Left colon (tissue), 2 donors: ENCODE measurements at places on chromosomes 13 and 19.
A peak's percentile ranks its signal among the peaks of the same experiment; 100 is the strongest.

DNA sequence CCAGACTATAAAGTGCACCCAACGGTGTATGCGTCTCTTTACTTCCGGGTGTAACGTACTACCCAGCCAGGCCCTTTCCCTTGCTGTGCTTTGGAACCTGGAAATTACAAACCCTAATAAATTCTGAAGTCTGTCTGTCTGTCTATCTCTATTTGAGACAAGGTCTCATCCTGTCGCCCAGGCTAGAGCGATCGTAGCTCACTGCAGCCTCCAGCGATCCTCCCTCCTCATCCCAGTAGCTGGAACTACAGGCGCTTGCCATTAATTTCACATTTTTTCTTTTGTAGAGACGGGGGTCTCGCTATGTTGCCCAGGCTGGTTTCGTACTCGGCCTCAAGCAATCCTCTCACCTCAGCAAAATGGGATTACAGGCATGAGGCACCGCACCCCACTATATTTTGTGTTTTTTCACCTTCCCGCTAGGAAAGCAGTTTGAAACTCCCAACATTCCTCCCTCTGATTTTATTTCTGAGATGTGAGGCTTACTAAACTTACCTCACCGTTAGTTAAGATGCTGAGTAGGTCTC lies 469 bp upstream of the RNF6 start:
- no peak for DNase-seq

DNA sequence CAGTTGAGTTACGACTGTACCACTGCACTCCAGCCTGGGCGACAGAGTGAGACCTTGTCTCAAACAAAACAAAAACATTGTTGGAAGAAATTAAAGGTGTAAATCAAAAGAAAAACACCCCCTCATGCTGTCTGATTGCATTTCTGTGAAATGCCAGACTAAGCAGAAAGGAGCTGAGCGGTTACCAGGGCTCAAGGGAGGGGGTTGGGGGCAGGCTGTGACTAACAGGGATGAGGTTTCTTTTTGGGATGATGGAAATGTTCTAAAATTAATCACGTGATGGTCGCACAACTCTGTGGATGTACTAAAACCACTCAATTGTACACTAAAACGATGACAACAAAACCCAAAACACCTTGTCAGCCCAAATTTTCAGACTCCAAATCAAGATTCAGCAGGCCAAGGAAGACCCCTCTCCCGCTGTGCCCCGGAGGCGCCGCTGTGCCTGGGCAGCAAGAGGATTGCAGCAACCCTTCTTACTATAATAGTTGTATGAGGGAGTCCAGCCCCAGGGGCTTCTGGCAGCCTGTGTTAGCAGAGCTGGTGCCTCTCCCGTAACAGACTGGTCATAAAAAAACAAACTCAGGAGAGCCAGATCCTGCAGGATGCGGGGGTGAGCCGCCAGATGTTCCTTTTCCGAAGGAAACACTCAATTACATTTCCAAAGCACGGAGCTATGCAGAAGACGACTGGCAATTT lies 20.9 kb downstream of the CAPS start:
- DNase-seq, result no peak

GRCh38 chr19:15759962-15760565 lies 22.3 kb downstream of the OR10H3 start:
- peak; percentile 26 for DNase-seq

GRCh38 chr19:46975925-46976782 lies 43.5 kb upstream of the NPAS1 start:
- peak; percentile 66 for DNase-seq

DNA sequence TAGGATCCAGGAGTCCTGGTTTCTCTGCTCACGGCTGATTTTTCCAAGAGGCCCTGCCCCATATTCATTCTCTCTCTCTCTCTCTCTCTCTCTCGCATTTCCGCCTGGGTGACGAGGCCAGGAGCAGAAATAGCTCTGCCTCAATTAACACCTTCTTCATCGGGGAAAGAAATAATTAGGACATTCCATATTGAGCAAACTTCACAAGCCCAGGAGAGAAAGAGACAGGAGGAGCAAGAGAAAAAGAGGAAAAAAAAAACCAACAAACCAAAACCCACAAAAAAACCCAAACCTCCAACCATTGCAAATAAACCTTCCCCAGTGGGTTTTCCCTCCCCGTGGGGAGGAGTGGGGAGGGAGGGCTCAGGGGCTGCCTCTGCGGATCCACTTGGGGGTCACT lies 143.0 kb downstream of the CACNA1A start:
- DNase-seq, result no peak

DNA sequence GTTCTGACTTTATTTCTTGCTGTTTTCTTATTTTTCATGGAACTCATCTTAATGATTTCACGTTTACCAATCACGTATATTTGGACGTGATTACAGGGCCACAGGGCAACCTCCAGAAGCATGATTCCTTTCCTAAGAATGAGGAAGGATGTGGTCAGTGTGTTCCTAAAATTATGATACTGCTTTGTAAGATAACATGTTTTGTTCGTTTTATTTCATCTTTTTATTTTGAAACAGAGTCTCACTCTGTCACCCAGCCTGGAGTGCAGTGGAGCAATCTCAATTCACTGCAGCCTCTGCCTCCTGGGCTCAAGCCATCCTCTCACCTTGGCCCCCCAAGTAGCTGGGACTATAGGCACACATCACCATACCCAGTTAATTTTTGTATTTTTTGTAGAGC lies 24.8 kb upstream of the LAIR1 start:
- DNase-seq, result no peak

- no peak for DNase-seq
Observed at GRCh38 chr13:51052581-51052980, 58.5 kb downstream of the C13orf42 start.

DNA sequence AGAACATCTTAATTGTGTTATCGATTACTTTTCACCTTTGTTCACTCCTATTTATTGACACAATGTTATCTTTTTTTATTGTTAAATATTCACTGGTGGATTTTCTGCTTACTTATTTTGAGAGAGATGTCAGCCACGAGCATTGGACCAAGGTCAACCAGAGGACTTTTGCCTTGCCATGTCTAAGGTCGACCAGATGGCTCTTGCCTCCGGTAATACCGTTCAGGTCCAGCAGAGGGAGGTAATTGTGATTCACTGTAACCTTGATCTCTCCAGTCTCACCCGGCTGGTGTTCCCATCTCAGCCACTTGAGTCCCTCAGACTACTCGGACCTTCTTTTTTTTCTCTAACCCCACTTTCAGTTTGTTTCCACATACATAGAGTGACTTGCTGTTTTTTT lies 1438.1 kb downstream of the UQCRFS1 start:
- DNase-seq, result no peak

GRCh38 chr19:50327013-50327412 lies 2.2 kb downstream of the KCNC3 start:
- DNase-seq, result no peak
